ENCODE measurements at places on chromosomes 11 and 22. TPM values are rescaled to one million over a fixed set of nuclear protein-coding genes. Genes with fewer than 3 reads are reported as not detected.

GRCh38 chr11:92675303-92675702 is 294.1 kb upstream of the MTNR1B start:
- DNase-seq = no peak

DNA sequence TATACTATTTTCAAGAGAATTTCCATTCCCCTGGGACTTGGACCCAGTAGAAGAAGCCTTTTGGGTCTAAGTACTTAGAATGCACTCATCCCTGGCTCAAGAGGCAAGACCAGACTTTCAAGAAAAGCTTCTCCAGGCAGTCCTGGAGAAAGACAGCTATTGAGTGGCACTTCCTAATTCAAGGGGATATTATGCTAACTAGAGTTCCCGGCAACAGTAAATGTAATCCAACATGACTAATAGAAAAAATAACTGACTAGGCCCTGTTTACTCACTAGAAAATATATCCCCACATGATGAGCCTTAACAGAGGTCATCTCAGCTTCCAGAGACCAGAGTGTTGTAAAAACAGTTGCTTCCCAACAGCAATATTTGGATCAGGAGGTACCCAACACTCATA is 47.2 kb upstream of the AKIP1 start:
- no peak for DNase-seq

Gene TPH1
- total RNA-seq = 0.27 TPM

DNA sequence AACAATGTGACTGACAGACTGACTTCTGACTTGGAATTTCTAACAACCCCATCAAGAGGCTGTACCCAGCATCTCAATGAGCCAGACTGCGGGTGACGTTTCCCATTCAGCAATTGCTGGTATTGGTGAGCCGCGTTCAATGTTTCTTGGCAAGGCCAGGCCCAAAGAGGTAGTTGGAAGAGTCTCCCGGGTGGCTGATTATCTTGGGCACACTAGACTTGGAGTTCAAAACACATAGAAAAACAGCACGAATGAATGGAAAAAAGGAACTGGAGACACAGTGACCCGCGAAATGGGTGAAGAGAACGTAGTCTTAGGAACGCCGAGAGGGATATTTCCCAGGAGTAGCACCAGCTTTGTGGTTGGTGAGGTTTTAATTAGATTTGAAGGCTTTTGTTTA is 115.7 kb downstream of the RPS6KA4 start:
- no peak for DNase-seq

DNA sequence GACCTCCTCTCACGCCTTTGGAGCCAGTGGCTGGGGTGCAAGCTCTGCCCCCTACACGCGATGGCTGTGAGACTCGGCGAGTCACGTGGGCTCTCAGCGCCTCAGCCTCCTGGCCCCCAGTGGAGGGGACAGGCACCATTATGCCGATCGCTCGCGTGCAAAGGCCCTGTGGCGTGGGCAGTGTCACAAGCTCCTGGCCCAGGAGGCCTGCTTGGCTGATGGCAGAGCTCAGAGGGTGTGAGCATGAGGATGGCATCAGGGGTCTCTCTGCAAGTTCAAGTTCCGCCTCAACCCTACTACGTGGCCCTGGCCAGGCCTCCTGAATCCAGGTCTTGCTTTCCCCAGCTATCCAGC is 90.8 kb upstream of the KCNQ1OT1 start:
- DNase-seq = no peak

DNA sequence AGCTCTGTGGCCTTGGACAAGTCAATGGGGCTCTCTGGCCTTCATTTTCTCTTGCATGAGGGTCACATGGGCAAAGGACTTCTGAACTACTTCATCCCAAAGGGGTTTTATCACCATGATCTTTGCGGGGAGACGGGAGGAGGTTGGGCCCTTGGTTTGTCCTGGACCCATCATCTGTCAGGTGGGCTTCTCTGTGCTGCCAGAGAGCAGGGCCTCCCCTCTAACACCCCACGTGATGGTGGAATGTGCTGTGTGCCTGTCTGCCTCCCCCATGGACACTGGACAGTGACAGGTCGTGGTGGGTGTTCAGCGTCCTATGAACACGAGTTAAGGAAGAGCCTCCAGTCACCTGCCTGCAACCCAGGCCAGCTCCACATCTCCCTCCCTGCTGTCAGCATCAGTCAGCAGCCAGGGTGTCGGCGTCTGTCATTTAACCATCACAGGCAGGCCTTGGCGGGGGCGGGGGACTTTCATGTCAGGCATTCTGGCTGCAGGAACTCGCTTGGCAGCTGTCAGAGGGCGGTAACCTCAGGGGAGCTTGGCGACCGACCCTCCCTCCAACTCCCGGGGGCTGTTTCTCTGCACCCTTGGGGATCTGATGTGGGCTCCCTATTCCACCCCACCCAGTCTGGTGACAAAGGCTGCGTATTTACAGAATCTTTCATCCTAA is 2.6 kb upstream of the SUN2 start:
- no peak for DNase-seq

Gene SMIM35
- under 0.01 TPM for total RNA-seq

Gene SAA1
- not detected for total RNA-seq

GRCh38 chr22:30297991-30298701 is 8.8 kb upstream of the CASTOR1 start:
- no peak for DNase-seq

DNA sequence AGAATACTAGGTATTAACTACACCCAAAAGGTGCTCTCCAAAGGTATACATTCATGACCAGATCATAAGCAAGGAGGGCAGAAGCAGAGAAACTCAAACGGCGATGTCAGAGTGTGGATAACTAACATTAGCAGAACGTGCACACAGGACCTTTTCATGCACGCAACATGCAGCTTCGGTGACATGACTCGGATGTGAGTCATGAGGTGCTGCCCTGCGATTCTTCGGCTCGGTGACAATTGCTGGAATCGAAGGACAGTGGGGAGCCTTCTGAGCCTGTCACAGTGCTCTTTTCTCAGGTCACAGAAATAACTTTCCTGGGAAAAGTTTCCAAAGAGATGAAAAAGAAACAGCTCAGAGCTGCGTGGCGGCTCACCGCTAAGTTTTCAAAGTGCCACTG is 418.5 kb upstream of the SYN3 start:
- DNase-seq = no peak

DNA sequence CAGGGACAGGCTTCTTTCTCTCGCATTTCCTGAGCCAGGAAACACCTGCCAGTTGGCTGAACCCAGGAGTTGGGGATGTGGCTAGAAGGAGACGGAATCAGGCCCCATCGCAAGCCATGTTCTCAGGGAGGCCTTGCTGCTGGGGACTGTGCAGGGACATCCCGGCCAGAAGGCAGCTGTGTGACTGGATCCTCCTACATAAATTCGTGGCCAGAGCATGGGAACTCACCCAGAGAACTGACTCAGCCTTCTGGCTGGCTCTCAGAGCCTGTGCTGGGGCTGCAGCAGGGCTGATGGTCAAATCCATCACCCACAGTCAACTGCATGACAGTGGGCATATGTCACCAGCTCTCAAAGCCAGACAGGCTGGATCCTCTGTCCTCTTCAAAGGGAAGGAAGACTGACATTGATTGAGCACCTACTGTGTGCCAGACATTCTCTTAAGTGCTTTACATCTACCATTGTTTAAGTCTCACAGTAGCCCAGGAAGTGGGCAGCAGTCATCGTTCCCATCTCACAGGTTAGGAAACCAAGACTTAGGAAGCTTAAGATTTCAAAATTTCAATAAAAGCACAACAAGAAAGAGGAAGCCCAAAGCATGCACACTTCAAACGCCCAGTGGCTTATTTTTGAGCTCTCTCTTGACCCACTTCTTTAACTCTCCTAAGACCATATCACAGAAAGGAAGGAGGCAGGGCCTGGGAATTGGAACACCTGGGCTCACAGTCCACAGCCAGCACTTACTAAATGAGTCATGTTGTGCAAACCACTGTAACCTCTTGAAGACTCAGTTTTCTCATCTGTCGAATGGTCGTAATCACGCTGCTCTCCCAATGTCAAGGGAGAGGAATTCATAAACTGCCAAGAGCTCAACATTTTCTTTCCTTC is 30.9 kb upstream of the CACNG2 start:
- DNase-seq = no peak

DNA sequence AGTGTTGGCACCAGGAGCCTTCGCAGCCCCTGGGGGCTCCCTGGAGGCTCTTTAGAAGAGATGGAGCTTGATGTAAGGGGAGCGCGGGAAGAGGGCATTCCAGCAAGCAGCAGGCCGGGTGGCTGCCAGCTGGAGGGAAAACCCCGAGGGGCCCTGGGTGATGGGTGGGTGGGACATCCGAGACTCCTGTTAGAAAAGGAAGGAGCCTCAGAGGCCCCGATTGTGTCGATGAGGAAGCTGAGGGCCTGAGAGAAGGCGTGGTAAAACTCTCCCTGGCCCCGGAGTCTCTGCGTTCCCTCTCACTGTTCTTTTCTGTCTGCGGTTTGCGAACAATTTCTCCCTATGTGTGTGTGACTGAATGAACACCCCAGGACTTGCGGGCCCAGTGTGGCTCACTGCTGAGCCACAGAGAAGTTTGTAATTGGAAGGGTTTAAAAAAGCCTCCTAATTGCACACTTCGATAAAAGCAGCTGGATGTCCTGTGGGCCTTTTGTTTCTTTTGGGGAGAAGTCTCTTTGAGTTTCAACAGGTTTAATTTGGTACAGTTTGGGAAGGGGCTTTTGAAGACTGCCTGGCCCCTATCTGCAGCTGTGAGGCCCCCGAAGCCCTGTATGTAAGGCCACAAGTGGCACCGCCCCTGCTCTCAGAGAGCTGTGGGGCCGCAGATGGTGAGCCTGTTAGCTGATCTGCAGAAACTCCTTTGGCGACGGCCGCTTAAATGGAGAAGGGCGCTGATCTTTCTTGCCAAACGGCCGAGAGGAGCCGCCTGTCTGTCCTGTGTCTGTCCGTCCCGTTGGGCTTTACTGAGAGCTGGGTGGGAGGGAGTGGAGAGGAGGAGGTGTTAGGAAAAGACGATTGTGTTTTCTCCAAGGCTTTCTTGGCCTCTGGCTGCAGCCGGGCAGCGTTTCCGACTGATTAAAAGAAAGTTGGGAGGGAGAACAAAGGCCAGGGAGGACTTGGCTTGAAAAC is 2.0 kb downstream of the FBLN1 start:
- DNase-seq = no peak

Gene OR52I1
- total RNA-seq = not detected

- DNase-seq = no peak
Measured at GRCh38 chr11:57530215-57530595, 349 bp downstream of the TIMM10 start.

GRCh38 chr11:59069087-59069486 is 17.0 kb upstream of the GLYATL1B start:
- DNase-seq = no peak

- no peak for DNase-seq
Measured at GRCh38 chr22:38966380-38966702, 8.9 kb downstream of the APOBEC3A start.

DNA sequence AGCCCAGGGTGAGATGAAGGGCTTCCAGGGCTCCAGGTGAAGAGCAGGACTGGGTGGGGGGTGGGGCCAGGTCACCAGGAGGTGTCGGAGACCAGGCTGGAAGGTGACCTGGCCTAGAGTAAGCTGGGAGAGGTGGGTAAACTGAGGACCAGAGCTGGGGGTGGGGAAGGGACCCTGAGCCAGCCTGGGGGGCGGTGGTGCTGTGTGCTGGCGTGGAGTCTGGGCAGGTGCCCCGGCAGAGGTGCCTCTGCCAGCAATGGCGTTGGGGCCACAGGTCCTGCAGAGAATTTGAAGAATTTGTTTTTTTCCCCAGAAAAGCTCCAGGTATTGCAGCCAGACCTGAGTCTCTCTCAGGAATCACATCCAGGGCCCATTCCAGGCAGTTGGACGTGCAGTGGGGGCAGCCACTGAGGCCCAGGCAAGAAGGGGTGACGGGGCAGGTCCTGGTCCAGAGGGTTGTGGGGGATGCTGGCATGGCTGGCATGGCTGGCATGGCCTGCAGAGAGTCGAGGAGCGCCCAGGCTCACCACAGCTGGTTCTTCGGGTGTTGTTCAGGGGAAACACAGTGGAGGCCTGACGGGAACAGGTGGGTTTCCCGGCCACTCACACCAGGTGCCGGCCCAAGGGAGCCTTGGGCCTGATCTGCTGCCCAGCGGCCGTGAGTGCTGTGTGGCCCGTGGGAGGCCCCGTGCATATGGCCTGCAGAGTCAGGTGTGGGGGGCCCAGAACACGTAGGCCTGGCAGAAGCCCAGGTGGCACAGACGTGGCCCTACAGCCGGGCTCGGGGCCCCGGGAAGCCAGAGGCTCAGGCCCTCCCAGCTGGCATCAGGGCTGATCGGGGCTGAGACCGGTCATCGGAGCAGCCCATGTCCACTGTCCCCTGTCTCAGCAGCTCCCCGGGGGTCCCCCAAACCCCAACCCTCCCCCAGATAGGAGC is 6.4 kb upstream of the MUC6 start:
- DNase-seq = no peak

DNA sequence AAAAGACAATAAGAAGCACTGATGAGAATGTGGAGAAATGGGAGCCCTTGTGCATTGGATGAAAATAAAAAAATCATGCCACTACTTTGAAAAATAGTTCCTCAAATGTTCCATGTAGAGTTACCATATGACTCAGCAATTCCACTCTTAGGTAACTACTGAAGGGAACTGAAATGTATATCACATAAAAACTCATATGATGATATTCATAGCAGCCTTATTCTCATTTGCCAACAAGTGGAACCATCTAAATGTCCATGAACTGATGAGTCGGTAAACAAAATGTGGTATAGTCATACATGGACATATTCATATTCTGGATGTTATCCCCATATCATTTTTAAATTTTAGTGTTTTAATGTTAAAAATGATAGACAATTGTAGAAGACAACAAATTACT is 3.5 kb downstream of the KRTAP5-9 start:
- no peak for DNase-seq

- DNase-seq = no peak
Measured at GRCh38 chr22:27283714-27284113, 517.8 kb downstream of the MN1 start.

DNA sequence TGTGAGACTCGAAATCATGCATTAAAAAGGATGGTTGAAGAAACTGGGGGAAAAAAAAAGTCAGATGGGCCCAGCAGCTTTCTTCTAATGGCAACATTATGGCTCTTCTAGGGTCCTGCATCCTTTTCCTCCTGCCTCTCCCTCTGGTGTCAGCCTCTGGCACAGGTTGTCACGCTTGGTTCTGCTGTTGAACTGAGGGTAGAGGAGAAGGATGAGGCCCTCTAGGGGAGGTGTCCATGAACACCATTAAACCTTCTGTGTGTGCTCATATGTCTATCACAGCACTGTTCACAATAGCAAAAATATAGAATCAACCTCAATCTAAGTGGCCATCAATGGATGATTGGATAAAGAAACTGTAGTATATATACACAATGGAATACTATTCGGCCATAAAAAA is 36.0 kb downstream of the BUD13 start:
- no peak for DNase-seq

Gene CASP5
- total RNA-seq = 0.27 TPM

DNA sequence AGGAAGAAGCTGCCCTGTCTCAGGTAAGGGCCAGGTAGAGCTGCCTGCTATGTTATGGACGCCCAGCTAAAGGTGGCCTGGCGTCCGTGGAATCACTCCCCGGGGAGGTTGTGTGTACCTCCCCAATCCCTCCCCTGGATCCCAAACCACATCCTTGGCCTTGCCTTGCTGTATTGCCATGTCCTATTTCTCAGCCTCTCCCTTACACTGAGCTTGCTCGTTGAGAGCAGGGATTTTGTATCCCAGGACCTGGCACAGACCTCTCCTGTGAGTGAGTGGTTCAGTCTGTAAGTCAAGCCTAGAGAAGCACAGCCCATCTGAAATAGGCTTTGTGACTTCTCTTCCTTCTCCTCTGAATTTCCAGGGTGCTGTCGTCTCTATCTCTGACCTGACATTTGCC is 53.9 kb downstream of the TRAF6 start:
- DNase-seq = no peak

Gene CYP2D6
- 0.27 TPM for total RNA-seq

Gene MMP7
- 1.3 TPM for total RNA-seq

Gene POTEH
- total RNA-seq = not detected

Gene HTR3A
- total RNA-seq = under 0.01 TPM

Gene MUC5AC
- under 0.01 TPM for total RNA-seq

- DNase-seq = peak; percentile 11
Measured at GRCh38 chr22:43343262-43343669, at the start of gene SCUBE1. Gene SCUBE1, minus strand, starts transcription at chr22:43343372. Its CDS starts 111 bp downstream, at chr22:43343261.
